ENCODE measurements at places on chromosomes 2 and 18.

DNA sequence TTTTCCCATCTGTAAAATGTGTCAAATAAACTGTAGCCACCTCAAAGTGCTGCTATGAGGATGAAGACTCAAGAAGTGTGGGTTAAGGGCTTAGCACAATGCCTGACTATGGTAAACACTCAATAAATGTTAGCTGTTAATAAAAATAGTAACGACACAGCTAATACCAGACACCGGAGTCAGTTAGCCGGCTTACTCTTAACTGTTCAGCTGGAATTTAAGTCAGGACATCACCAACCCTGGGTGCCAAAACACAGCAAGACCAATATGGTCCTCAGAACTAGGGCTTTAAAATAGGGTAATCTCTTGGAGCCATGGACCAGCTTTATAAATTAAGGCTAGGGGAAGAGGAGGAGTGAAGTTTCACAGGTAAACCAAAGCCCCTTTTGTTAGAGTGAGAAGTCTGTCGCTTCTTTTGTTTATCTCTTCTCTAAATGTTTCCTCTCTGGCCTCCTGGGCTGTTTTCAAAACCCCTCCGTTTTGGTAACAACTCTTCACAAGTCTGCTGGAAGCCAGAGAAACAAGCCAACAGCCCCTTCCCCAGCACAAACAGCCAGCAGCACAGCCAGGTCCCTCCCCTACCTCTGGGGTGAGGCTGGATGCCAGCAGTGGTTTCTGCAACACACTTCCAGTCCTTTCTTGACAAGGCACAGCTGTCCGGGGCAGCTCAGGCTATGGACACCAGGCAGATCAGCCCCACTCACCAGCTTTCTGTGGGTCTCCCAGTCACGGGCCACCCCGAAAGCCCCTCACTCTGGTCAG, 13.8 kb upstream of the FZD7 start:
- DNase-seq: no peak

GRCh38 chr2:28958689-28959088, 22.4 kb upstream of the TOGARAM2 start:
- DNase-seq: no peak

DNA sequence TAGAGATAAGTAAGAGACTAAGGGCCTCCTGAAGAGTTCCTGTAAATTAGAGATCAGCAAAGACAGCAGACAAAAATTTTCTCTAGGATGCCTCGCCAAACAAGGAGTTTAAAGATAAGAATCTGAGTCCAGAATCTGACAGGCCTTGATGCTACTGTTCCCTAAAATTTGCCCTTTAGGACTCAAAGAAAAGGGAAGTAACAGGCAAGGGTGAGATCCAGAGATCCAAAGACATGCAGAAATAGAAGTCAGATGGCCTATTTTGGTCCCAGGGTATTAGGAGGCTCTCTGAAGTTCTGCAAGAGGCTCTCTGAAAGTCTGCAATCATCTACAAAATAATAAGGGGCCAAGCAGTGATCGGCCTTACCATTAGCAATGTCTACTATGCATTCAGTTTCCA, 33.0 kb downstream of the GALNT5 start:
- DNase-seq: no peak

DNA sequence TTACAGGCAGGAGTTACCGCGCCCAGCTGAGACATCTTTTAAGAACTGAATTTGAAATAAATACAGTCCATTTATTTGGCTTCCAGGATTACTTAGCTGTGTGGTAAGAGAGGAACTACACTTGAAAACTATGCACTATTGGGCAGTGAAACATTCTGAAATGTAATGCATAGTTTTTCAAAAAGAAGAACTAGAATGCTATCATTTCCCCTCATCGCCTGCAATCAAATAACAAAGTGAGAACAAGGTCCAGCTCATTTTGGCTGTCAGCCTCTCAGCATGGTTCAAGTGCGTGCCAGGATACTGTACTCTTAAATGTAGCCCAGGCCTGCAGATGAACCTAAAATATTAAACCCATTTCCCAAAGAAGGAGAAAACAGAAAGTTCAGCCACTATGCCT, 76.6 kb upstream of the ARL5A start:
- no peak for DNase-seq

- no peak for DNase-seq
Observed at GRCh38 chr2:229520691-229521096, 193.7 kb downstream of the DNER start.

- DNase-seq: no peak
Observed at GRCh38 chr2:70934981-70935380, 719 bp upstream of the ATP6V1B1 start.

DNA sequence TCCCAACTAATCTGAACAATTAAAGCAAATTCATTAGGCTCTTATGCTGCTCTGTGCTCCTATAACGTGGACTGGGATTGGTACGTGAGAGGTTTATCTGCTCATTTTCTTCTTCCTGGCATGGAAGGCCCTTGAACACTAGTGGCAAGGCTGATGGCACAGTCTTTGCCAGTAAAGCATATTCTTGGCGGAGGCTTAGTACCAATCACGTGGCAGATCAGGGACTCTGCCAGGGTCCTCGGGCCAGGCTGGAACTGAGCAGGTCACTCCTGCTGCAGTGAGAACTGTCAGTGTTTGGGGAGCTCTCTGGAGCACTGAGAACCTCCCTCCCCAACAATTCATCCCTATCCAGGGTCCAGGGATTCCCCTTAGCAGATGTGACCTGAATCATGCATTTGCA, 3.7 kb upstream of the ALPK2 start:
- no peak for DNase-seq

DNA sequence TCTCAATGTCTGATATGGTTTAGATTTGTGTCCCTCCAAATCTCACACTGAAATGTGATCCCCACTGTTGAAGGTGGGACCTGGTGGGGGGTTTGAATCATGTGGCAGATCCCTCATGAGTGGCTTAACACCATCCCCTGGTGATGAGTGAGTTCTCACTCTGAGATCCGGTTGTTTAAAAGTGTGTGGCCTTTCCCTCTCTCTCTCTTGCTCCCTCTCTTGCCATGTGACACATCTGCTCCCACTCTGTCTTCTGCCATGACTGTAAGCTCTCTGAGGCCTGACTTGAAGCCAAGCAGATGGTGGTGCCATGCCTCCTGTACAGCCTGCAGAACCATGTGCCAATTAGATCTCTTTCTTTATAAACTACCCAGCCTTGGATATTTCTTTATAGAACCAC, 108.8 kb downstream of the RBMS1 start:
- no peak for DNase-seq

GRCh38 chr18:36464126-36464651, 166.7 kb downstream of the FHOD3 start:
- DNase-seq: no peak

DNA sequence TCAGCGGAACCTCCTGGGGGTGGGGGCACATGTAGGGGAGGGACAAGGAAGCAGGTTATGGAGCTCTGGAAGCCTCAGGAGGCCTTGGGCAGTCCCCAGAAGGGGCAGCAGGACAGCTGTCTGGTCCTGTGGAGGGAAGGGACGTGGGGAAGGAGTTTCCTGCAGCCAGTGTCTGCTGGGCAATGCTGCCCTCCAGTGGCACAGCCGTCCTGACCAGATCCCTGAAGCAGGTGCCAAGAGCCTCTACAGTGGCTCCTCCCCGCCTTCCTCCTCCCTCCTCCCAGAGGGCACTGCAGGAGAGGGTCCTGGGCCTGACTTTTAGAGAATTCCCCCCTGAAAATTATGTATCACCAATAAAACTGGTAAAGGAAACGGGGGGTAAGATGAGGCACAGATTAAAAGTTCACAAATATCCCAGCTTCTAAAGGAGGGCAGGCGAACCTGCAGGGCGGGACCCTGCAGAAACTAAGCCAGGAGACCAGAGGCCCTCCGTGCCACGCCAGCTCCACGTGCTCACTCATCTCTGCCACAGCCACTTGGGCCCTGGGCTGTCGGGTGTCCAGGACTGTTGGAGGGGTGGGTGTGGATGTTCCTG, 258.5 kb downstream of the TWIST2 start:
- DNase-seq: no peak

DNA sequence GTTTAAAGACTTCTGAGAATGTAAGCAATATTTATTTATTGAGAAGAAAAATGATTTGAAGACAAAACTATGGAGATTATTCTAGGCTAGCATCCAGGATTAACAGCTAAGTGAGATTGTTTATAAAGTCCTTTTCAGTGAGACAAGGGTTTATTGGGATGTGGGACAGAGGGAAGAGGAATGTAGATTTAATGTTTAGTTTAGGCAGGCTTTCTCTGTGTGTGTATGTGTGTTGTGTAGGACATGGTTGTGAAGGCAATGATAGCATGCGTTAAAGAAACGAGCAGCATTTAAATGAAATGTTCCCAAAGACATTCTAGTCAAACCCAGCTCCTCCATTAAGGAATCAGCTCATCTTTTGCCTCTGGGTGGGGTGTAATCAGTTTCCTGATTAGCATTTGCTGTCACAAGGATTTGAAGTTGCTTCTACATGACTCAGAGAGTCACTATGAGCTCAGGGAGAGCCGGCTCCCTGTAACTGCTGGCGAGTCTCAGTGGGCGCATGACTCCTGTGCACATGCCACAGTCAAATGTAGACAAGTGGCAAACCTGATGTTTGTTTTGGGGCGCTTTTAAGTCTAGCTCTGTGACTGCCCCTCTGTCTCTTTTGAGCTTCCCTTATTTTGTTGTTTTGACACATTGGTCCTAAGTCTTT, 442.2 kb upstream of the CELF4 start:
- DNase-seq: no peak

GRCh38 chr2:2171624-2172023, 159.5 kb downstream of the MYT1L start:
- no peak for DNase-seq

DNA sequence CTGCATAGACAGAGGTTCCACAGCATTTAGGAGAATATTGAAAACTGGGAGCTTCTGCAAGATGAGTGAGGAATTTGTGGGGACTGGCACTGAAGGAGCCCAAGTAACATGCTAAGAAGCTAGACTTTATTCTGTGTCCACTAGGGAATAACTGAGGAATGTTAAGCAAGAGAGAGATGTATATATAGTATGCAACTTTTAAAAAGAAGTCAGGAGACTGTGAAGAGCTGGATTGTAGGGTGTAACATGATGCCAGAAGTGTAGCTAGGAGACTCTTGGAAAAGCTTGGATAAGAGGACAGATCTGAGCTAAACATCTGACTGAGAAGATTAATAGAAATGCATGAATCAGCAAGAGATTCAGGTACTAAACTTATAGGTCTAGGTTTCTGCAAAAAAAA, 270.6 kb upstream of the MMADHC start:
- DNase-seq: no peak

DNA sequence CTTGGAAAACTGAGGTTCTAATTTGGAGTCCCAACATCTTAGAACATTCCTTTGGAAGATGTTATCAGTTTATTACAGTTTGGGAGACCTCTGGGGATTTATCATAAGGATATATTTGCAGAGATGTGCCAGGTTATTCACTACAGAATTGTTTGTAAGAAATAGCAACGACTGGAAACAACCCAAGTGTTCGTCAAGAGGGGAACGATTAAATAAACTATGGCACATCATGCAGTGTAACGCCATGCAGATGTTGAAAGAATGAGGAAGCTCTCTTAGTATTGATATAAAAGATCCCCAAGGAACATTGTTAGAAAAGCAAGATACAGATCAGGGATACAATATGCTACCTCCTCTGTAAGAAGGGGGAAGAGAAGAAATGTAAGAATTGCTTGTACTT, 210.6 kb downstream of the TMEM247 start:
- no peak for DNase-seq

DNA sequence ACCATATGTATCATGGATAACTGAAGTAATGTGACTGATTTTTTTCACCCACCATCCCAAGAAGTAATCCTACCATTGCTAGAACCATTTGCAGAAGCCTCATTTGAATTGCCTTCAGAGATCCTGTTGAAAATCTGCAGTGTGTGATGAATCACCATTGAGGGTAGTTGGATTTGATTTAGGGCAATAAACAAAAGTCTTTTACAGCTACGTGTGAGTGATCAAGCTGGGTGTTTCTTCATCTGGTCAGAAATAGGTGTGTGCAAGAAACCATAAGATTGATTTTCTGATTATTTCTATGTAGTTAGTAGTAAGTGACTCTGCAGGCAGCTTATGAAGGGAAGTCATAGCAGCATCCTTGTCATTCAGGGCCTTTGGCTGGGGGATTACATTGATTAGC, 159.6 kb downstream of the MGAT5 start:
- DNase-seq: no peak

DNA sequence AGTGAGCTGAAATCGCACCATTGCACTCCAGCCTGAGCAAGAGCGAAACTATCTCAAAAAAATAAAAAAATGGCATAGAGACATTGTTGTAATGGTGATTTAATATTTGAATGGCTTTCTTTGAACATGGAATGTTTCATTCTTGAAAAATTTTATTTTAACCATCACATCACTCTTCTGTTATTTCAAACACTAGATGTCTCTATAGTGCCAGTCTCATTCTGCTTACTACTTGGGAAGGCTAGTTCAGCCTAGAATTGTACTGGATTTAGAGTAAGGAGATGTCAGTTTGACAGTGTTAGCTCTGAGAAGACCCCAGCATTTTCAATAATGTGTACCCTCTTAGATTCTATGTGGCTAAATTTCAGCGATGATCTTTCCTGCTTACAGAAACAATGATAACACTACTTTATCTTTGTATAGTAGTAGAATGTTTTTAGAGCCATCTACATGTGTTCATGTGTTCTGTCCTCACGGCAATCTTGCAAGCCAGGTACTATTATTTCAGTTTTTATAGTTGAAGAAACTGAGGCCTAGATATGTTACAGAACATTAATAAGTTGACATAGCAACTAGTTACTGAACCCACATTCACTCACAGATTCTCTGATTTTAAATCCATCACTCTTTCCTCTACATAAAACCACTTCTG, 142.9 kb upstream of the ZSWIM2 start:
- DNase-seq: no peak

- no peak for DNase-seq
Observed at GRCh38 chr18:75658330-75658729, 230.8 kb upstream of the SMIM21 start.

DNA sequence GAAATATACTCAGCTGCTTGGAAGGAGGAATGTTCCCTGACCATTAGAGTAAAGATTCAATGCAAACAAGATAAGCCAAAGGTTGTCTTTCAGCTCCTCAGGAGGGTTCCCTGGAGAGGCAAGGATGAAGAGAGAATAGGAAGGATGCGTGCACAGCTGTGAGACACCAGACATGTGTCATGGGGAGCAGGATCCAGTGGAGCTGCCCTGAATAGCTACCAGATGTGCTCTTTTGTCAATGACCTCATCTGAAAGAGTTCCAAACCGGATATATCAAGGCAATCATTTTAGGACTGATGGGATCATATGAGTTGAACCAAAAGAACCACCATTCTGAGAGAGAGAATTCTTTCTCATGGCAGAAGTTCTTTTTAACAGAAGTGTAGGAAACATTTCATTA, 490.6 kb downstream of the IRS1 start:
- no peak for DNase-seq

DNA sequence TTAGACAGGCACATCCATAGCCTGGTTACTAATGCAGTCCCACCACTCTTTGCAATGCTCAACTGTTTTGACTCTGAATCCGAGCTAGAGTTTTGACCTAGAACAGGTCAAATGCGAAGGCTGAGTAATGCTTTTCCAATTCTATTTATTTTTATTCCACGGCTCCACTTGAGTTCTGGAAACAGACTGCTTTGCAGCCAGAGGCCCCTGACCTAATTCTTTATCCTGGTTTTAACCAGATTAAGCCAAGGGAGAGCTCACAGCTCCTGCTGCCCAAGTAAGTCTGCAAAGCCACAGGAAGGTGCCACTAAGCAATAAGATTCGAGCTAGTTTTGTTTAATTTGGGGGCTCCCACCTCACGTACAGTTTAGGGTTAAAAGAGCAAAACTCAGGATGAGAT, 51.4 kb downstream of the MREG start:
- no peak for DNase-seq

- no peak for DNase-seq
Observed at GRCh38 chr2:3624059-3624794, 29.3 kb downstream of the COLEC11 start.
